ENCODE measurements at places on chromosomes 7 and 10. TPM values are rescaled to one million over a fixed set of nuclear protein-coding genes. Genes with fewer than 3 reads are reported as not detected.

GIMAP1 gene
- polyA plus RNA-seq: not detected

UCMA gene
- polyA plus RNA-seq: not detected

CCDC146 gene
- 5.2 TPM for polyA plus RNA-seq

LRRD1 gene
- polyA plus RNA-seq: 0.04 TPM

ABCA13 gene
- 0.61 TPM for polyA plus RNA-seq

MKX gene
- polyA plus RNA-seq: 0.01 TPM

TCERG1L gene
- not detected for polyA plus RNA-seq

USP6NL gene
- 9.1 TPM for polyA plus RNA-seq

SLC26A3 gene
- polyA plus RNA-seq: not detected

Data from keratinocyte (primary cell).